ENCODE measurements at places on chromosomes 2 and 18. TPM values are rescaled to one million over a fixed set of nuclear protein-coding genes. Genes with fewer than 3 reads are reported as not detected.

Gene TTC32
- total RNA-seq = 5.2 TPM

Gene BCL11A
- 23.9 TPM for total RNA-seq

Gene UGT1A1
- 2.3 TPM for total RNA-seq

Gene NOTO
- not detected for total RNA-seq

Gene MYO3B
- total RNA-seq = 0.38 TPM

Gene ARHGEF4
- 68.9 TPM for total RNA-seq

Gene PLEKHB2
- total RNA-seq = 43.5 TPM

Gene LRRC30
- not detected for total RNA-seq

Gene TEX261
- 27.3 TPM for total RNA-seq

Gene M1AP
- total RNA-seq = 0.19 TPM

Data from esophagus squamous epithelium (tissue), 5 donors.